ENCODE measurements at places on chromosomes 4 and X. TPM values are rescaled to one million over a fixed set of nuclear protein-coding genes. Genes with fewer than 3 reads are reported as not detected.

BGN gene
- 164 TPM for total RNA-seq

FGF5 gene
- total RNA-seq, result 0.13 TPM

GRCh38 chrX:112896051-112896450 is 55.4 kb upstream of the AMOT start:
- DNase-seq, result no peak

DNA sequence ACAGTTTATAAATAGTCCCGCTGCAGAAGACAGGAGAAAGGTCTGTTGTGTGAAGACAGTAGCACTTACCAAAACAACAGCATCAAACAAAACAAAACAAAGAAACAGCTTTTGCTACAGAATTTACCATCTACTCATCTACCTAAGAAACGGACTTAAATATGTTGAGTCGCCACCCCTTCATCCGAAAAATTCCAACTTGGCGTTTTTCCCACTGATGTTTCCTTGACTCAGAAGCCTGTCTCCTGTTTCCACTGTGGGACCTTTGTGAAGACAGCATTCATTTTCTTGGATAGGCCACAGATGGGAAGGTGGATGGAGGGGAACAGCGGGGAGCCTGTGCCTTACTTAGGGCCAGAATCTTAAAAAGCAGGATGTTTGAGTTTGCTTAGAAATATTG is 1.3 kb upstream of the ITM2A start:
- DNase-seq, result no peak

- DNase-seq, result no peak
Observed at GRCh38 chr4:77500801-77501200, 104.8 kb upstream of the CXCL13 start.

DNA sequence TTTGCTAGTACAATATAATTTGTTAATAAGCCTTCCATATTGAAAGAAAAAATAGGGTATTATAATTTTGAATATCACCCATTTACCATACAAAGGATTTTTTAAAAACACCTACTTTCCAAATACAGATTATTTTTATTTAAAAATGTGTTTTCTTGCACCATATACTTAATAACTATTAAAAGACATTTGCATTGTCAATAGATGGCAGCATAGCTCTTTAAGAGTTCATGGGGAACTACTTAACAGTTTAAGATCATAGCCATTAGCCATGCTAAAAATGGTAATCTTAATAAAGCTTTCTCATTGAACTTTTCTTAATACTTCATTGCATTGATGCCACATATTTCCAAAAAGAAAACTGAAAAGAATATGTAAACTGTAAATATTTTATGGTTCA is 1995.9 kb downstream of the C4orf33 start:
- no peak for DNase-seq

DNA sequence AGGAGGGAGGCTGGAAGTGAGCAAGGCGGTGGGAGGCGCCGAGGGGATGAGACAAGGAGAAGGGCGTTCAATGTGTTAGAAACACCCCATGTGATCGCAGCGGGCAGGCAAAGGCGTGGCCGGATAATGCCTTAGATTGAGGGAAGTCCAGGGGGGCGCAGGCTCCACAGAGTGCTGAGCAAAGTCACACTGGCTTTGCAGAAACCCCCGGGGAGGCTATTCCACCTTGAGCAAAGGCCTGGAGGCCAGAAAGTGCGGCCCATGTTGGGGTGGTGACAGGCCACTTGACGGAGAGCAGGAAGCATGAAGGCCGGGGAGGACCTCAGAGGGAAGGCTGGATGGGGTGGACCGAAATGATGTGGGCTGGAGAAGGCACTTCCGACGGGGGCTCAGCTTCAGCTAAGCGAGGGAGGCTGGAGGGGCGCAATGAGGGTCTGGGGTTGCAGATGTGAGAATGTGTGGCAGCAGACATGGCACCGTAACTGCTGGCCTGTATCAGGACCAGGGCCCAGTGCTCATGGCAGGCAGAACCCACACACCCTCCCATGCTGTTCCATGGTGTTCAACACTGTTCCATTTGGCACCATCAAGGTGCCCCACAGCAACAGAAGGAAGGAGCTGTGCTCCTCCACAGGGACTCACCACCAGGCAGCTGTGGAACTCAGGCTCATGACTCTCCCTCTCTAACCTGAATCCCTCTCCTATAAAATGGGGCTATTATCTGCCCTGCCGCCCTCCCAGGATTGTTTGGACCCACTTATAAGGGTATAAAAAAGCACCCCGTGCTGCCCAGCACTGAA is 50.3 kb downstream of the HMX1 start:
- DNase-seq, result no peak

GRCh38 chrX:42107495-42108488 is 184.4 kb upstream of the CASK start:
- no peak for DNase-seq
